ENCODE measurements at places on chromosomes 7 and 10.

DNA sequence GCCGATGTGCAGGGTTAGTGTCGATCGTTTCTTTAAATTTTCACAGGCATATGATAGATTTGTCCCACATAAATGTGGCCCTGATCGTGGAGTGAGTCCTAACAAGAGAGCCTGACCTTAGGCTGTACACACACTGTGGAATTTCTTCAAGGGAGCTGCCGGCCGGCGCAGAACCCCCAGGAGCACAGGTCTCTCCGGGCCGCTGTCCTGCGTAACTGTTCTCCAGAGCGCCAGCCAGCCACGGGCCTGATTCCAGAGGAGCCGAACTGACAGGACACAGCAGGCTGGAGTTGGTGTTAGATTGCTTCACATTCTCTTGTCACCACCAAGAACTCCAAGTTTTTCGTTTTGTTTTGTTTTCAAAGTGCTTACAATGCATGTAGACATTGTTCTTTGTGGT, 37.3 kb downstream of the SHH start:
- DNase-seq = no peak

DNA sequence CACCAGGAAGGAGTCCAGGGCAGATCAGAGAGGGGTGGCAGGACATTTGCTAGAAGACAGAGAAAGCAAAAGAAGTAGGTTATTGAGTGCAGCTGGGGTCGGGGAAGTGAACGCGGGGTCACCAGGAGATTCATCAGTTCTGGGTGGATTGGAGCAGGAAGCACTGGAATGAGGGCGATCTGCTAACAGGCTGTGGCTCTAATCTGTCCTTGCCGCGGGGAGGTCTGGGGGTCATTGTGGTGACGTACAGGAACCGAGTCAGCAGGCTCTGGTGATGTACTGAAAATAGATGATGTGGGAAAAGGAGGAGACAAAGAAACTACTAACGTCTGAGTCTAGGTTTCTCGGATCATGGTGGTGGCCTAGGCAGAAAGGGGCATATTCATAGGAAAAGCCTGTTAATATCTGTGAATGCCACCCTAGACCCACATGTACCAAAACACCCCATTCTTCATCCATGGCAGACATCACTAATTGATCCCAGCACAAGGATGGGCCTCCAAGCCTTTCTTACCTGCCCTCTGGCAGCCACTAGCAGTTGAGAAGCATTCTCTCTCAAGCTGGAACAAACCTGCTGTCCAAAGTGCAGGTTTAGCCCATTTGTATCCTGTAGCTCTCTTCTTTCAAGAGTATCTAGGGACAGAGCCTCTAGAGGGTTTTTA, 134.5 kb downstream of the C10orf105 start:
- DNase-seq = no peak

DNA sequence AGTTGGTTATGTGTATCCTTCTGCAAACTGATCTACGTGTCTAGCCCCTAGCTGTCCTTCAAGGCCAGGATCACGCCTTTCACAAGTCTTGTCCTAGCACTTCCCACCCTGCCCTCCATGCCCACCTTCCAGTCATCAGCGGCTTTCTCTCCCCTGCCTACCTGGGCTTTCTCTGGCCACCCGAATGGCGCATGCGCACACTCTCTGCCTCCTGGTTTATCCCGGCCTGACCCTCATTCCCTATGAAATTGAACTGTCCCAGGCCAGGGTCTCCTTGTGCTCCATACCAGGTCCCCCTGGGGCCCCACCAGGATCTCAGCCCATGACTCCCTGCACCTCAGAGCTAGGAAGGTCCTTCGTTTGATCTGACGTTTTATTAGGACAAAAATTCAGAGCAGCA, 31.6 kb upstream of the CTBP2 start:
- DNase-seq = no peak

- DNase-seq = no peak
Measured at GRCh38 chr7:149414171-149414570, 46.7 kb downstream of the ZNF777 start.

GRCh38 chr10:59805014-59805413, 51.8 kb upstream of the MRLN start:
- no peak for DNase-seq

DNA sequence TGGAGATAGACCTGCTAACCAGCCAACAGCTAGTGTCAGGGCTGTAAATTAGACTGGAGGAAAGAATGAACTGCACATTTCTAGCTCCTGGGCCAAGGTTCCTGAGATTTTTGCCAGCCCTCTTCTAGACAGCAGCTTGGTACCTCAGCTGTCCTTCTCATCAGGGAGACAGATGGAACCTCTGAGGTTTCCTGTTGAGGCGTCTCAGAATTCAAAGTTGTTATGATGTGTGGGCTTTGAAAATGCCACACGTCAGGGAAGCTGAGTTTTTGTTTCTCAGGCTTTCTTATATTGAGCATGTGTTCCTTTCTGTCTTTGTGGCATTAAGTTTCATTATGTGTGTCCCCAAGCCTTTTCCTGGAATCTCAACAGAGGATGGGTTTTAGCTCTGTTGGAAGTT, 736.6 kb downstream of the AUTS2 start:
- no peak for DNase-seq

GRCh38 chr10:29026065-29026797, 262.6 kb upstream of the LYZL1 start:
- no peak for DNase-seq

GRCh38 chr7:43553999-43554398, 28.9 kb upstream of the STK17A start:
- no peak for DNase-seq

GRCh38 chr10:55397777-55398496, 596.9 kb upstream of the PCDH15 start:
- no peak for DNase-seq
